Camera-type eye (tissue), 1 donor: ENCODE measurements at places on chromosomes 13 and 19. TPM values are rescaled to one million over a fixed set of nuclear protein-coding genes. Genes with fewer than 3 reads are reported as not detected.

The KLK6 gene
- not detected for total RNA-seq

The FBXO17 gene
- total RNA-seq, result 25.0 TPM

The HIF3A gene
- total RNA-seq, result 73.6 TPM

The SMAD9 gene
- 43.2 TPM for total RNA-seq

The MTRF1 gene
- 18.1 TPM for total RNA-seq
